ENCODE measurements at places on chromosomes 11 and 22.

GRCh38 chr11:107139396-107139795, 121.1 kb upstream of the GUCY1A2 start:
- H3K27ac ChIP-seq, result no peak overlapping the region
- no peaks in the 10 kb centered on the region for H3K36me3 ChIP-seq
- no peak for DNase-seq
- H3K4me3 ChIP-seq, result no peak overlapping the region

DNA sequence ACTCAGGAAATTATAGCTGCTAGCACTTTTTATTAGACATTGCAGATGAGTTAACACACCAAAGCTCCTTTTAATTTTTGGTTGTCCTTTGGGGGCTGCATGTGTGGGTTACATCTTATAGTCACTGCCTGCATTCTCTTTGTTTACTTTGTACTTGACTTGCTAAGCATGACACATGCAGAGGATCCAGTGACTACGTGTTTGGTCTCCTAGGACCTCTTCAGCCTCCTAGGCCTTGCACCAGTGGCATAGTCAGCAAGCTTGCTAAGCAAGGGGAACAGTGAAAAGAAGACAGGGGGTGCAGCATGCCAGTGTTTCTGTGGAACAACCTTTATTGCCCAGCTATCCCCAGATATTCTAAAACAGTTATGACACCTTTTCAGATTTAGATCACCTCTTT, 108.2 kb downstream of the PAX6 start:
- no peak for DNase-seq
- no peaks in the 10 kb centered on the region for H3K27me3 ChIP-seq
- H3K27ac ChIP-seq, result no peak overlapping the region
- H3K36me3 ChIP-seq, result no peaks in the 10 kb centered on the region
- no peak overlapping the region for H3K4me3 ChIP-seq

GRCh38 chr11:107669893-107670601, 41.8 kb downstream of the SLN start:
- H3K4me3 ChIP-seq, result no peak overlapping the region
- H3K36me3 ChIP-seq, result no peaks in the 10 kb centered on the region
- H3K4me1 ChIP-seq, result no peaks in the 10 kb centered on the region
- no peak overlapping the region for H3K27ac ChIP-seq
- no peaks in the 10 kb centered on the region for H3K27me3 ChIP-seq

DNA sequence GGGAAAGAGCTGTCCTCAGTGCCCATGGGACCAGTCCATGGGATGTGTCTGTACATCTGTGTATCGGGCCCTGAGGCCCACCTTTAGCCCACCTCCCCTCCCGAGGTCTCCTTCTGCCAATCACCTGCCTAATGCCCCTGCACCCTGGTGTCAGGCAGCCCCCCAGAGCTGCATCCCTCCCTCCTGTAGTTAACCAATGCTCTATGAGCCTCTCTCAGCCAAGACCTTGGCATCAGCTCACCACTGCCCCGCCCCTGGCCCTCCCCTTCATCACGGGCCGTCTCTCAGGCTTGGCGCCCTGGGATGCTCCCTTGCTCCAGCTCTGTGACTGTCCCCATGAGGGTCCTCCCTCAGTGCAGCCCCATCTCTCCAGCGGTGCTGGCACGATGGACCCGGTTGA, 18.5 kb downstream of the MGAT3 start:
- no peaks in the 10 kb centered on the region for H3K36me3 ChIP-seq
- H3K4me1 ChIP-seq, result no peaks in the 10 kb centered on the region
- no peak overlapping the region for H3K27ac ChIP-seq
- H3K4me3 ChIP-seq, result no peak overlapping the region
- H3K27me3 ChIP-seq, result no peaks in the 10 kb centered on the region

GRCh38 chr11:67667490-67668191, 6.8 kb downstream of the ALDH3B2 start:
- H3K4me1 ChIP-seq, result no peaks in the 10 kb centered on the region
- DNase-seq, result no peak
- H3K27me3 ChIP-seq, result peaks cover 4% of the 10 kb centered on the region
- H3K27ac ChIP-seq, result no peak overlapping the region

GRCh38 chr11:3115321-3115720, 49.8 kb downstream of the OSBPL5 start:
- no peaks in the 10 kb centered on the region for H3K4me1 ChIP-seq
- H3K4me3 ChIP-seq, result no peak overlapping the region
- no peaks in the 10 kb centered on the region for H3K27me3 ChIP-seq
- no peak overlapping the region for H3K27ac ChIP-seq
- no peak for DNase-seq
- peaks cover 22% of the 10 kb centered on the region for H3K36me3 ChIP-seq

GRCh38 chr11:85974122-85974521, 94.8 kb downstream of the PICALM start:
- no peak overlapping the region for H3K4me3 ChIP-seq
- H3K27ac ChIP-seq, result no peak overlapping the region
- H3K27me3 ChIP-seq, result no peaks in the 10 kb centered on the region
- H3K36me3 ChIP-seq, result peaks cover 5% of the 10 kb centered on the region
- no peak for DNase-seq
- H3K4me1 ChIP-seq, result peaks cover 2% of the 10 kb centered on the region

DNA sequence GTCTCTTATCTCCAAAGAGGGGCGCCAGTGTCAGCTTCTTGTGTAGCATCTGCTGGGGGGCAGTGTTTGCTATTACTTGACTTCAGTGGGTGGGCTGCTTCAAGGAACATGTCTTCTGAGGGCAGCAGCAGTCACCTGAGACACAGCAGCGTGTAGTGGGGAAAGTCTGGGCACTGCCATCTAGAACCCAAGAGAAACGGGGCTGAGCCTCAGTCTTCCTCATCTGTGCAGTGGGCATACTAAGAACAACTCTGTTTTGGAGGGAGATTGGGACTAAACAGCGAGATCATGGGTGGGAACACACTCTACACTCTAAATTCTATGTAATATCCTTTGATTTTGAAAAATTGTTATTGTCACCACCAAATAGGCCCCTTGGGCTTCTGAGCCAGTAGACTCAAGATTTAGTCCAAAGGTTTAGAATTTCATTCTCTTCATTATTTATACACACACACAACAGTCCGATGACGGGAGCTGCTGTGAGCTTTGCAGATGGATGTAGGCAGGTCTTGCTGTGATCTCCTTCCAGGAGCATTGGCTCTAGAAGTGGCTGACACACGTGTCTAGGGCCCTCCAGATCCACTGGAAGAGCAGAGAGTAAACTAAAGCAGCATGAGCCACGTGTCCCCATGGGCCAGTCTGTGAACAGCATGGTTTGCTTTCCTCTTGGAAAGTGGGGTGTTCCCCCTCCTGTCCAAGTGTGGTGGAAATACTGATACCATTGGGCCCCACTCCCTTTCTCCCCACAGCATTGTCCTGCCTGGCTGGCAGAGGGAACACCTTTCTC, 51.8 kb downstream of the TRAF6 start:
- H3K27me3 ChIP-seq, result no peaks in the 10 kb centered on the region
- H3K27ac ChIP-seq, result no peak overlapping the region
- H3K4me1 ChIP-seq, result peaks cover 17% of the 10 kb centered on the region
- DNase-seq, result no peak

DNA sequence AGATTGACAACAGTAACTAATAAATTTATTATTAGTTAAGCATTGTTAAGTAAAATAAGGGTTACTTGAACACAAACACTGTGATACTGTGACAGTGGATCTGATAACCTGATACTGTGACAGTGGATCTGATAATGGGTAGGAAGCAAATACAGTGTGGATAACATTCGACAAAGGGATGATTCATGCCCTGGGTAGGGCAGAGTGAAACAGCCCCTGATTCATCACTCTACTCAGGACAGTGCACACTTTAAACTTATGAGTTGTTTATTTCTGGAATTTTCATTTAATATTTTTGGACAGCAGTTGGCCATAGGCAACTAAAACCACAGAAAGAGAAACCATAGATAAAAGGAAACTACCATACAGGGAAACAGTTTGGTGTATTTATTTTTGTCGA, 60.8 kb upstream of the CTSC start:
- DNase-seq, result no peak
- no peaks in the 10 kb centered on the region for H3K36me3 ChIP-seq
- H3K4me1 ChIP-seq, result no peaks in the 10 kb centered on the region
- no peaks in the 10 kb centered on the region for H3K27me3 ChIP-seq

DNA sequence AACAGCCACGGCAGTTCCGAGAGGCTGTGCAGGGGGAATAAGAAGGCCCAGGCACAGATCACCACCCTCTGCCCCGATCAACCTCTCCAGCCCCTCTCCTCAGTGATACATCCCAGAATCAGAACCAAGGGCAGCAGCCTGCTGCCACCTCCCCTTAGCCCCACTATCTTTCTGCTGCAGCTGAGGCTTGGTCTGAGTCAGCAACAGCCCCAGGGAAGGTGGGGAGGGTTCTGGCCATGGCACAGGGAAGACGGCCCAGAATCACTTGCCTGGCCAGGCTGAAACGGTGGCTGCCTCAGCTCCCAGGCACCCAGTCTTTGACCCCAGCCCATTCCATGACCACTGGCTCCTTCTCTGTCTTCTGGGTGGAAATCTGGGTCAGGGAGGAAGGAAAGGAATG, 2.3 kb downstream of the CHID1 start:
- peaks cover 15% of the 10 kb centered on the region for H3K4me1 ChIP-seq
- H3K27ac ChIP-seq, result no peak overlapping the region
- H3K27me3 ChIP-seq, result no peaks in the 10 kb centered on the region
- H3K4me3 ChIP-seq, result no peak overlapping the region
- no peak for DNase-seq

DNA sequence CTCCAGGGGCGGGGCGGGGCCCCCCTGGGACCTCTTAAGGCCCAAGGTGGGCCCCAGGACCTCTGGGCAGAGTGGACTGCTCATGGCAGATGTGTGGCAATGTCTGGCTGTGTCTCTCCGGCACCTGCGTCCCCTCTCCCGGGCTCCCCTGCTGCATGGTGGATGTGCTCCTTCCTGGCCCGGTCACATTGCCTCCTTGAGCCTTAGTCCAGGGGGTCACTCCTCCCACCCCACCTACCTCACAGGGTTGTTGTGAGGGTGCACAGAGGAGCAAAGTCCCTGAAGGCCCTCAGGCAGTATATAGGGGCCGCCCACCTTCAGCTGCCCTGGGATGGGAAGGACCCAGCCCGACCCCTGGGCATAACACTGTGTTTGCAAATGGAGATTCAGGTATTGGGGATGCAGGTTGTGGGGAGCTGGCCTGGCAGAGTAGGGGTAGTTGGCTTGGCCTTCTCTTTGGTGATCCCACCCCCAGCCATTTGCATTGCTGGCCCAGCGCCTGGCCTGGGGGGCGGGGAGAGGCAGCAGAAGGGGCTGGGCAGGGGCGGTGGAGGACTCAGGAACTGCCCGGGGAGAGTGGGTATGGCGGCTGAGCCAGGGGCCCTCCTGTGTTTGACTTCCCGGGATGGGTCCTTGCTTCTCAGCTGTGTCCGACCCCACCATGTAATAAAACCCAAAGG, 11.3 kb downstream of the KCTD17 start:
- H3K27ac ChIP-seq, result no peak overlapping the region
- no peaks in the 10 kb centered on the region for H3K4me1 ChIP-seq
- H3K4me3 ChIP-seq, result no peak overlapping the region
- H3K36me3 ChIP-seq, result no peaks in the 10 kb centered on the region
- DNase-seq, result no peak
- H3K27me3 ChIP-seq, result no peaks in the 10 kb centered on the region

GRCh38 chr11:77130763-77131513, 2.9 kb downstream of the MYO7A start:
- peak; percentile 79 for DNase-seq
- peaks cover 10% of the 10 kb centered on the region for H3K4me1 ChIP-seq
- H3K4me3 ChIP-seq, result no peak overlapping the region
- H3K36me3 ChIP-seq, result no peaks in the 10 kb centered on the region
- H3K27me3 ChIP-seq, result no peaks in the 10 kb centered on the region

DNA sequence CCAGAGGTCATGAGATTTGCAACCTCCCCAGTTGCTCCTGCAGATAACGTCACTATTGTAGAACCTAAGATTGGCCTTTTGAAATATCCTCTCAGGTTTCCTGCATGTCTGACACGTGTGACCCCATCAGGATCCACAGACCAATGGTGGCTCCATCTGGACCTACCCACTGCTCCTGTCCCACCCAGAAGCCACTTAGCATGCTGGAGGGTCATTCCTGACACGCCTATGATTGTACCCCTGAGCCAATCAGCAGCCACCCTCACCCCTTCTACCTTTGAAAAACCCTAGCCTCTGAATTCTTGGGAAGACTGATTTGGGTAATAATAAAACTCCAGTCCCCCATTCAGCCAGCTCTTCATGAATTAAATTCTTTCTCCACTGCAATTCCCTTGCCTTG, 20.1 kb upstream of the NARS2 start:
- no peak overlapping the region for H3K27ac ChIP-seq
- H3K36me3 ChIP-seq, result no peaks in the 10 kb centered on the region
- no peaks in the 10 kb centered on the region for H3K4me1 ChIP-seq
- H3K27me3 ChIP-seq, result no peaks in the 10 kb centered on the region
- no peak for DNase-seq

DNA sequence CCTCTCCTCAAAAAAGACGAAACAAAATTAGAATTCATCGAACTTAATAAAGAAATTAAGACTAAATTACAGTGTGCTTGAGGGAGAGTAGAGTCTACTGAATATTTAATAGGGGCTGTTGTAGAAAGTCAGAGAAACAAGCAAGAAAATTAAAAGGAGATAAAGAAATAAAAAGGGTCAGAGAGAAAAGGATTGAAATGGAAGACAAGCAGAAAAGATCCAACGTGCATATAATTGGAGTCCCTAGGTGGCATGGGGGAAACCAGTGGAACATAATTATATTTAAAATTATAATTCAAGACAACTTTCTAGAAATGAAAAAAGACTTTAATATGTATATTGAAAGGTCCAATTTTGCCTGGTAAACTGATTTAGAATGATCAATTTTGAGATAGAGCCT, 74.3 kb downstream of the ACER3 start:
- no peaks in the 10 kb centered on the region for H3K27me3 ChIP-seq
- H3K36me3 ChIP-seq, result no peaks in the 10 kb centered on the region
- no peak overlapping the region for H3K4me3 ChIP-seq
- no peak overlapping the region for H3K27ac ChIP-seq
- no peaks in the 10 kb centered on the region for H3K4me1 ChIP-seq
- DNase-seq, result no peak

GRCh38 chr11:67542971-67543370, 19.7 kb upstream of the CABP2 start:
- no peak overlapping the region for H3K4me3 ChIP-seq
- no peaks in the 10 kb centered on the region for H3K4me1 ChIP-seq
- H3K27me3 ChIP-seq, result no peaks in the 10 kb centered on the region
- H3K27ac ChIP-seq, result no peak overlapping the region
- no peaks in the 10 kb centered on the region for H3K36me3 ChIP-seq

DNA sequence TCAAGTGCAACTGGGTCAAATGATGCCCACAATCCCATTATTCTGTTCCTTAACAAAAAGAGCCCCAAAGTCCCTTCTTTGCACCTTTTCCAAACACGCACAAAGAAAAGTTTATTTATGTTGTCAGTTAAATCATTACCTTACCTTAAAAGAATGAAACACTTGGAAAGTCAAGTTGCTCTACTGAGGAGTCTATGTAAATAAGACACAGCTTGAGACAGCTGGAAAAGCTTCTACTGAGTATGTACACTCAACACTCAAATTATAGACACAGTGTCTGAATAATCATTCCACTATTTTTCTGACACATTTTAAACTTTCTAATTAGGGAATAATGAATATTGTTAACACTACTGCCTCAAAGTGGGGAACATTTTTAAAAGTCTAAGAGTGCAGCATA, 21.6 kb upstream of the PHLDA2 start:
- peaks cover 2% of the 10 kb centered on the region for H3K4me1 ChIP-seq
- H3K4me3 ChIP-seq, result no peak overlapping the region
- DNase-seq, result no peak
- H3K27ac ChIP-seq, result no peak overlapping the region
